ENCODE measurements at places on chromosomes 12 and 14.

DNA sequence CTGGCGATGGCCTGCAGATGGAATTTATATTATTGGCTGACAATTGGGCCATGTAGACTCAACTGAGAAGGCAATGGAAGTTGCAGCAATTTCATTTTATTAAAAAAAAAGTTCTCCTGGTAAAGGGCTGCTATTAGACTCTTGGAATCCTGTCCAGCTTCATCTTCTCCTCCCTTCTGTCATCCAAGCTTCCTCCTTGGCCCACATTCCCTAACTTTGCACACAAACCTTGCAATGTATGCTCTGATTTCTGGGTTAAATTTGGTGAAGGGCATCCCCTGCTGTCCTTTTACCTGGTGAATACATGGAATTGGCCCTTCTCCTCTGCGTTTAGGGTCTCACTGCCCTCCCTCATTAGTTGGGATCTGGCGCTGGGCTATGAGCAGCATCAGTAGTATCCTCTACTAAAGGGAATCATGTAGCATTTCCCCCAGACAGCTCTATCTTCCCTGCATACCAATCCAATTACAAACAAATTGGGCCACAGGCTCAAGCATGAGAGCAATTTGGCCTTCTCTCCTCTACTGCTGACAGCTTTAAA, 336.9 kb downstream of the BMP4 start:
- no peak for DNase-seq

GRCh38 chr12:3172124-3173007, 95.2 kb downstream of the TSPAN9 start:
- no peak for DNase-seq

- no peak for DNase-seq
Measured at GRCh38 chr12:132419631-132420246, 70.2 kb upstream of the FBRSL1 start.

- no peak for DNase-seq
Measured at GRCh38 chr14:63573581-63573980, 30.4 kb upstream of the PPP2R5E start.

DNA sequence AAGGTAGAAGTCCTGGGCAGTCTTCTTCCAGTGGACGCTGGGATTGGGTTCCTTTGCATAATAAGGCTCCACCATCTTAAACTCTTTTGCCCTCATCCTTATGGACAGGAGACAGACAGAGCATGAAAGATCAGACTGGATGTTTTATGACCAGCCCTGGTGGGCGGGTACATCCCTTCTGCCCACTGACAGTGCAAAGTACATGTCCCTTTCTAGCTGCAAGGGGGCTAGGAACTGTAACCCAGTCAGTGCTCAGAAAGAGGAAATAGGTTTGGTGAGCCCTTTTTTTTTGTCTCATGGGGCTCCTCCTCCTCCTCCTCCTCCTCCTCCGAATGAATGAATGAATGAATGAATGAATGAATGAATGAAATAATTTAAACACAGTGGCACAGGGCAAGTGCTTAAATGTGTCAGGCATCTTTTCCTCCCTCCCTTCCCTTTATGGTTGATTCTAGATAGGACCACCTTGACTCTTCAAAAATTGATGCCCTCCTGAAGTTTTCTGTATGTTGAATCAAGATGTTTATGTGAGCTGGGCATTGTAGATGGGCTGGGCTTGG, 36.4 kb upstream of the HNF1A start:
- no peak for DNase-seq

- DNase-seq = no peak
Measured at GRCh38 chr14:61716956-61717355, 21.6 kb downstream of the HIF1A start.

DNA sequence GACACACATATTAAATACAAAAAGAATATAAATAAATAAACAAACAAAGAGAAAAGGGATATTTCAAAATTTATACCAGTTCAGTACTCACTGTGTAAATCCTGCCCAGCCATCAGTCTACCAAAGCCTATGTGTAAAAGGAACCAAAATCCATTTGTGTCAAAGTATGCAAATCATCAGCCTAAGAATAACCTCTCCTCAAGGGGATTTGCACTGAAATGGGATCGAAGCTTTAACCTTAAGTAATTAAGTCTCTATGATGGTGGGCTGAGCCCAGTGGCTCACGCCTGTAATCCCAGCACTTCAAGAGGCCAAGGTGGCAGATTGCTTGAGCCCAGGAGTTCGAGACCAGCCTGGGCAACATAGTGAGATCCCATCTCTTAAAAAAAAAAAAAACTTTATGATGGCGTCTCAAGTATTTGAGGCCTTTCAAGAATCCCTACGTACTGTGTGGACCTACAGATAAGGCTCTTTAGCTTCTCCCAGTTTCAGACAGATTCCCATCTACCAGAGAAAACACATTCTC, 57.8 kb upstream of the METAP2 start:
- DNase-seq = no peak

- no peak for DNase-seq
Measured at GRCh38 chr12:95959107-95959506, 16.0 kb downstream of the AMDHD1 start.

DNA sequence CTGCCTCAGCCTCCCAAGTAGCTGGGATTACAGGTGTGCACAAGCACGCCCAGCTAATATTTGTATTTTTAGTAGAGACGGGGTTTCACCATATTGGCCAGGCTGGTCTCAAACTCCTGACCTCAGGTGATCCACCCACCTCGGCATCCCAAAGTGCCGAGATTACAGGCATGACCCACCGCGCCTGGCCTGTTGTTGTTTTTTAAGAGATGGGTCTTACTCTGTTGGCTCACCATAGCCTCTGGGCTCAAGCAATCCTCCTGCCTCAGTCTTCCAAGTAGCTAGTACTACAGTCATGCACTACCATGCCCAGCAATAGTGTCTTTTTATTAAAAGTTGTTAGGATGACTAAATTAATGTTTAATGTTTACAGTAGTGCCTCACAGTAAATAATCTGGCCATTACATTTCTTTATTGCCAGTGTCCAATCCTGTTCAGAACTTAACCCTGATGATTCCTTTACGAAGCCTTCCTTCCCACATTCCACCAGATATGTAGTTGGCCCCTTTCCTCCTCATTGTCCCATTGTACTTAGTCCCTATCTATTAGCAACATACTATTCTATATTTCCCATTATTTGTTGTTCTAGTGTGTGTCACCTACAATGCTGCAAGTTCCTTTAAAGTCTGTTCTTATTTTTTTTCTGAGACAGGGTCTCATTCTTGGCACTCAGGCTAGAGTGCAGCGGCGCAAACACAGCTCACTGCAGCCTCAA, 8.8 kb upstream of the SMARCC2 start:
- no peak for DNase-seq

DNA sequence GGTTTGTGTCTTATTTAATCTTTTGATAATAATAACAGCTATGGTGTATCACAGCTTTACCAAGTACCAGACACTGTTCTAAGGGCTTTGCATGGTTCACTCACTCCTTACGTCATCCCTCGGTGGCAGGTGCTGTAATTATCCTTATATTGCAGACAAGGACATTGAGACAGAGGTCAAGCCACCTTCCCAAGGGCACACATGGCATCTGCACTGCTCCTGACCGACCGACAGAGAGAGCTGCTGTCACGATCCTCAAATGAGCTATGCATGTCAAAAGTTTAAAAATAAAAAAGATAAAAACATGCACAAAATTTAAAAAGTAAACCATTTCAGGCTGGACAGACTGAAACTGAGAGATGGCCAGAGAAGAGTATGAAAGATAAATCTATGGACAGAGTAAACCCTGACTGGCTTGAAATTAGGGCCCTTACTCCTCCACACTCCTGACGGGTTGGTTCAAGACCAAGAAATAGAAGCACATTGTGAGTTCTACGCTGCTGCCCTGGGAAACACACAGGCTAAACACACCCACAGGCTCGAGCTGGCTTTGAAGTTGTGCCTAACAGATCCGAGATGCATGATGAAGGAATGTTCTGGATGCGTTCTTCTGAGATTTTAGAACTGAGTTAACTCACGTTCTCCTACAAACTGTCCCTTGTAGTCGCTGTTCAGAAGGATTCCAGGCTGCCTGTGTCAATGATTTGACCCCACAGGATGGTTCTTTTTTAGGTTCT, 268.7 kb downstream of the ZFP36L1 start:
- no peak for DNase-seq

- no peak for DNase-seq
Measured at GRCh38 chr12:47752552-47752951, 6.1 kb downstream of the RAPGEF3 start.

GRCh38 chr12:91215940-91216454, 33.4 kb upstream of the DCN start:
- no peak for DNase-seq

DNA sequence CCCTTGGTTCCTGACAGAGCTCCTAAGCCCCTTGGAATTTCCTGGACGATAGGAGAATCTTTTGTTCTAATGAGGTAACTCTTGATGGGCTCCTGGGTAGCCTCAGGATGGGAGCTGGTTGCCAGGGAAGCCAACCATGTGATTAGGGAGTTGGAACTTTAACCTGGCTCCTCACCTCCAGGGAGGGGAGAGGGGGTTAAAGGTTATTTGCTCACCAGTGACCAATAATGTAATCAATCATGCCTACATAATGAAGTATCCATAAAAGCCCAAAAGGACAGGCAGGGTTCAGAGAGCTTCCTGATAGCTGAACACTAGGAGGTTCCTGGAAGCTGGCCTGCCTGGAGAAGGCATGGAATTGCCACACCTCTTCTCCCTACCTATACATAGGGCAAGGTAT, 6.2 kb upstream of the CNOT2 start:
- no peak for DNase-seq

- no peak for DNase-seq
Measured at GRCh38 chr14:64202716-64203115, 91.5 kb downstream of the ESR2 start.

DNA sequence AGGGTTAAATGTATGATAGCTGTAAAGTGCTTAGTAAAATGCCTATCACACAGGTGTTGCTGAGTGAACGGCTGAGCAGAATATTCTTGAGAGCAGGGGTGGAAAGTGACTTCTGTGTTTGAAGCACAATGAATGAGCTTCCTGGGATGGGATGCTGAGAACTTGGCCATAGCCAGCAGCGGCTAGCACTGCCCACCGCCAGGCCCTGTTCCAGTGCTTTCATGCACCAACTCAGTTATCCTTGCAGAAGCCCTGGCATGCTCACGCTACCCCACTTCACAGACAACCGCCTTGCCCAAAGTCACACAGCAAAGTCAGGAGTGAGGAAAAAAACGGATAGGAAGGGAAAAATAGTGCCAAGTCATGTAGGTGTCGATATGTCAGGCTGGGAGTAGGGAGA, 10.9 kb downstream of the DYNC1H1 start:
- no peak for DNase-seq

DNA sequence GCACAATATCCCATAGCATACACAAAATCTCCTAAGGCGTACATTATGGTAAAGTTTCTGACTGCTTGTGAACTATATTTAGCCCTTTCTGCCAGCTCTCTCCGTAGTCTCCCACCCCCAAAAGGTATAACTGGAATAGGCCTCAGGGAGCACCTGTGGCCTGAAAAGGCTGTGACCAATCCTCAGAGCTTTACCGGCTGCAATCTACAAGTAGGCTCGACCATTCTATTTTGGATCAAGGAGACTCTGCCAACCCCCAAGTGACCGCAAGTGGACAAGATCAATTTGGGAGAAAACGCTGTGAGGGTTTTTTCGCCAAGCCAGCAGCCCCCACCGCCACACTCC, 1.2 kb downstream of the PPTC7 start:
- no peak for DNase-seq

DNA sequence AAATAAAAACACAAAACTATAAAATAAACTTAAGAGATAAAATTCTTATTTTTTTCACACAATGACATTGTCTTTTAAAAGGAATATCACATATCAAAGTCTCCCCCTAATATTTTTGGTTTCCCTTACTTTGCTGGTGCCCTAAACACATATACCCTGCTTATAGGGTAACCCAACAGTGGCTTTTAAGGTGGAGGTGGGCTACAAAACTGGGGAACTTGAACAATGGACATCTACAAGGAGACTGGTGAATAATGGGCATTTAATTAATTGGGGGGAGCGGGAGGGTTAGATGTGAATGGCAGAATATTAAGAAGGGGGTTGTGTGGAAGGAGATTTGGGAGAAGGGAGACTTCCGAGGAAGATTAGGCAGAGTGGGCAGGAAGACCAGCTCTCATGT, 9.6 kb downstream of the B4GALNT1 start:
- no peak for DNase-seq

DNA sequence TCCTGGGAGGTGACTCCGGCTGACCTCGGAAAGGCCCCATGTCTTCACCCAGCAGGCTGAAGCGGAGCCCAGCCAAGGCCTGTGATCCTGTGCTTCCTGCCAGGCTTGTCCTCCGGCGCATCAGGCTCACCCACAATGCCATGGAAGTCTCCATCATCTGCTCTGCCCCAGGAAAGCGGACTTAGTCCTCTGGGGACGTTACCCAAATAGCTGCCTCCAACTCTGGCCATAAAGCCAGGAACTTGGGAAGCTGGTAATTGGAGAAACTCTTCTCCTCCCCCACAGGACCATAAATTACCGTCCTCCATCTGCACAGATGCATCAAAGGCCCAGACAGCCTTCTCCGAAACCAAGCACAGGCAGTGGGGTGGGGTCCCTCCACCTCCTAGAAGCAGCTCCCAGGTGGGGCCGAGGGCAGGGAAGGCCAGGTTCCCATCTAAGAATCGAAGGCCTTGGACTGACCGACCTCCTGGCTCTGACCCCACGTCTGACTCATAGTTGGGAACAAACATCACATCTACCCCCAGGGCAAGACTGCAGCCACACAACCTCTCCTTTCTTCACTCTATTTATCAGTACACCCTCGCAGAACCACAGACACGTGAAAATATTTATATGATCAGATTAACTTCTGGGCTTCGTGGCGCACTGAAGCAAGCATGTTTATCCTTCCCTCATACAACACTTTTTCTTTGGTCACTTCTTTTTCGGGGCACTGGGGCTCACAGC, 56.4 kb downstream of the PITPNM2 start:
- DNase-seq = no peak

- DNase-seq = no peak
Measured at GRCh38 chr12:12070674-12071656, at the start of gene BCL2L14. Gene BCL2L14 (plus strand): TSS chr12:12070939. CDS start chr12:12079306, 8,367 bp downstream.

DNA sequence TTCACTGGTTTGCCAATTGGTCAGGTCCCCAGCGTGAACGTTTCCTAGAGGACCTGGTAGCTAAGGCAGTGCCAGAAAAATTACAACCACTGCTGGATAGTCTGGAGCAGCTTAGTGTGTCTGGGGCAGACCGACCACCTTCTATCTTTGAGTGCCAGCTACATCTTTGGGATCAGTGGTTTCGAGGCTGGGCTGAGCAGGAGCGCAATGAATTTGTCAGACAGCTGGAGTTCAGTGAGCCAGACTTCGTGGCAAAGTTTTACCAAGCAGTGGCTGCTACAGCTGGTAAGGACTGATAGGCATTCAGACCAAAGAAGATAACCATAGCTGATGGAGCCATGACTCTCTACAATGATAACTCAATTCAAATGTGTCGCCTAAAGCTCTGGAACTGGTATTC, 2.5 kb downstream of the C14orf119 start:
- DNase-seq = no peak
